ENCODE measurements at places on chromosomes 6 and 20.

DNA sequence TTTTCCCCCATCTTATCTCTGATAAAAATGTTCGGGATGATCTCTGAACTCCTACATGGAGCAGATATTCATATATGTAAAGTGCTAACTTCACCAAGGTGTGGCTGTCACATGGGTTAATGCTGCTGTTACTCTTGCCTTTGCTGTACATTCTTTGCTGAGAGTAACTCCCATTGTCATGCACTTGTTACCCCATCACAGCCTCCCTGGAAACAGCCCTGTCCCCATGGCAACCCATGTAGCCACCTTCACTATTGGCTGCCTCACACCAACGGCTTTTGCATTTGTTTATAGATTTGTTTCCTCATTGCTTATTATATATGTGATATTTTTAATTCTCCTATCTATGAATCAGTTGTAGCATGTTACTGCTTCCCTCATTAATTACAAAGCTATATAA lies 17.3 kb upstream of the IBTK start:
- DNase-seq: no peak

DNA sequence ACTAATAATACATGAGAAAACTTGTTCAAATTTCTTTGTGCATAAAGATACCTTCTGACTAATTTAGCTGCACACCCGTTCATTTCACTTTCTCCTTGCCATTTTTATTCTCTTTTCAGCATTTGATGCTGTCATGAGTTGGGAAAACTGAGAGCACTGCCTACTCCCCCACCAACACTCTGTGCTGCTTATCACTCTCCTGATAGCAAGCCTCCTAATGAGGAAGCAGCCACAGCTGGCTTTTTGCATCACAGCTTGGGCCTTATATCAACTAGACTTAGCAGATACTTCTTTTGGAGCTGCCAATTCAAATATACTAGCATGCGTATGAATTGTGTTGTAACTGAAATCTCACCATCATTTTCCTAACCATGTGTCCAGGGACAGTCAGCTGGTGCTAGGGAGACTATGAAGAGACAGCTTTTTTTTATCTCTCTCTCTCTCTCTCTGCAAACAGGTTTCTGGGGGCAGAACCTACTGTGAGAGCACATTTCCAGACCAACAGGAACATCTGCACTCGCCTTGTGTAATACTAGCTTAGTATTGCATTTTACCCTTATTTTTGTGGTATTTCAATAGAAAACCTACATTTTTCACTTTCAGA lies 699.0 kb downstream of the KHDRBS2 start:
- no peak for DNase-seq

DNA sequence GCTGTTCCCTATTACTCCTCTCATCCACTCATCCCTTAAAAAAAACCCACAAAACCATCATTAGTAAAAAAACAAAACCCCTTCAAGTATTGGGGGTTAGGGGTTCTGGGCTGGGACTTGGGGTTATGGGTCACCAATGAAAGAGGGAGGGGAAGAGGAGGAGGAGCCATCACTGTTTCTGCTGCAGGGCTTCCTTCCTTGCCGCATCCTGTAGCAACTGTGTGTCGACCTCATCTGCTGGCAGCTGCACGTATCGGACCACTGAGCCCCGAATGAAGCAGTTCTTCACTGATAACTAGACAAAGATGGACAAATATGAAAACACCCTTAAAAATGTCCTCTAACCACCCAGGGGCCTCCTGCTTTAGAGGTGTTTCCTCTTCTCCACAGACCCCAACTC lies 2.0 kb upstream of the VARS1 start:
- DNase-seq: peak; percentile 35

GRCh38 chr6:160810238-160810637 lies 108.2 kb downstream of the PLG start:
- DNase-seq: no peak

- DNase-seq: no peak
These were observed at the start of gene KCNS1 for GRCh38 chr20:45100563-45101245. Gene KCNS1 (minus strand): TSS chr20:45101127. CDS start chr20:45099236, 1,891 bp downstream.
